Putamen (tissue), 1 donor: ENCODE measurements at places on chromosomes 1 and 21.

DNA sequence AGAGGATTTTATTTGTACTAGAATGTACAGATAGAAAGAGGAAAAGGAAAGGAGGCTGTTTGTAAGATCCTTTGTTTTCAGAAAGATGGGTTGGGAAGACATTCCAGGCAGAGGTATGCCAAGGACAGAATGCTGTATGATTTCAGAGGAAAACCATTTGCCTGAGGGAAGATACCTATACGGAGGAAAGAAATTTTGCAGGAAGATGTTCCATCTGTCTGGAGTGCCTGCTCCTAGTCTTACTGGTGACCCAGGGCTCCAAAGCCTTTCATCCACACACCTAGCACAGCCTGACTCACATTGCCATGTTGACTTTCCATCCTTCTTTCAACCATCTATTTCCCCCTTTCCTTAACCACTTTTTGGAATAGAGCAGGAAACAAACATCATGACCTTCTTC, 18.2 kb downstream of the SAMD13 start:
- DNase-seq = no peak

DNA sequence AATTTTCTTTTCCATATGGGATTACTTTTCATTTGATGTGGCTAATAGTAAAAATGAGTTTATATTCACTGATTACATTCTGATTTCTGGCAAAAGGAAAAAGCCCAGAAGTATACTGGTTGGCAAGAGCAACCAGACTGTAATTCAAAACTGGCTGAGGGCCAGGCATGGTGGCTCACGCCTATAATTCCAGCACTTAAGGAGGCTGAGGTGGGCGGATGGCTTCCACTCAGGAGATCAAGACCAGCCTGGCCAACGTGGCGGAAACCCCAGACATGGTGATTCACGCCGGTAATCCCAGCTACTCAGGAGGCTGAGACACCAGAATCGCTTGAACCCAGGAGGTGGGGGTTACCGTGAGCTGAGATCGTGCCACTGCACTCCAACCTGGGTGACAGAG, 14.5 kb downstream of the SYT11 start:
- no peak for DNase-seq

DNA sequence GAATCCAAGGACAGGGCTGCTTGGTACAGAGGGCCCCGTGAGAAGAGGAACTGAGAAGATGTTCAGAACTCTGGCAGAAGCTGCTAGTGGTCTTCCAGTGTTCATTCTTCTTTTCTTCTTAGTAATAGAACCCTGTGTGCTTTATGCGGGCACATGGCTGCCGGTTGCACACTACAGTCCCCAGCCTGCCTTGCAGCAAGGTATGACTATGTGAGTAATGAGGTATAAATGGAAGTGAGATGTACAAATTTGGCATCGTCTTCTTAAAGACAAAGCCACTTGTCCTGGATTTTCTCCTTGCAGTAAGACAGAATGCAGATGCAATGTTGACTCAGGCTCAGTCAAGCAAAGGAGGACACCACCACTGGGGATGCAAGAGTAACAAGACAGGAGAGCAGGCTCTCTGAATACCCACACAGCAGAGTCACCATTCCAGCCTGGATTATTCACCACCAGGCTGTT, 15.0 kb upstream of the ATP1B1 start:
- no peak for DNase-seq

GRCh38 chr21:24220446-24220845, 1386.8 kb downstream of the MRPL39 start:
- DNase-seq = no peak

DNA sequence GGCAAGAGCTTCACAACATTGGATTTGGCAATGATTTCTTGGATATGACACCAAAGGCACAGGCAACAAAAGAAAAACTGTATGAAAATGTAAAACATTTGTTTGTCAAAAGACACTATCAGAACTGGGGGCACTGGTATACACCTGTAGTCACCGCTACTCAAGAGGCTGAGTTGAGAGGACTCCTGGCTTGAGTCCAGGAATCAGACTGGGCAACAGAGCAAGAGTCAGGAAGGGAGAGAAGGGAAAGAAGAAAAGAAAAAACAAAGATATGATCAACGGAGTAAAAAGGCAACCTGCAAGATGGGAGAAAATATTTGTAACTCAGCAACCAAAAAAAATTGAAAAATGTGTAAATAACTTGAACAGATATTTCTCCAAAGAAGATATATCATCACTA, 6.0 kb upstream of the TUT4 start:
- DNase-seq = no peak

DNA sequence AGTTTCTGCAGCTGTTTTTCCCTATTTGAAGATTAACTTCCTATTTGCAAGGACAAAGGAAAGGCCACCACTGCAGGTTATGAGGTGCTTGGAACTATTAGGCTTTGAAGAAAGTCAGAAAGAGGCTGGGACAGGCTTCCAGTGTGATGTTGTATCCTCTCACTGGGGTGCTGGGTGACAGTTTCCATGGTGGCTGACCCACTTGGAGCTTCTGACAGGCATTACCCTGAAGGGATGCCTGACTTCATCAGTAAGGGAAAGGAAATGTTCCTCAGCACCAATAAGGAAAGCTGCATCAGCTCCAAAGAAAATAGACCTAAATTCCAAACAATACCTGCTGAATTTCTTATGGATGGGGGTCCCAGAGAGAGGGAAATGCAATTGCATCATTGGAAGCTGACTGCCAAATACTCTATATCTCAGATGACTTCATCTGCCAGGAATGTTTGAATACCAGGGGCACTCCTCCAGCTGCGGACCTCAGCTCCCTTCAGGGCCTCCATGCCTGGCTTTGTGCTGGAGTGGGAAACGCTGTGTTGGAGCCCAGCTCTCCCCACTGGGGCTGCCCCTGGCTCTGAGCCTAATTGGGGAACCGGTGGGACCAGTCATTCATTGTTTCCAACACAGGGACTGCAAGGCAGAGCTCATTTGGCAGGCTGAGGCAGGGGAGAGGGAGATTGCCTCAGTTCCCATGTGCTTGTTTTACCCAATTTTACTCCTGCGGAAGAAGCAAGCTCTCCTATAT, 76.6 kb downstream of the RGL1 start:
- peak; percentile 76 for DNase-seq

DNA sequence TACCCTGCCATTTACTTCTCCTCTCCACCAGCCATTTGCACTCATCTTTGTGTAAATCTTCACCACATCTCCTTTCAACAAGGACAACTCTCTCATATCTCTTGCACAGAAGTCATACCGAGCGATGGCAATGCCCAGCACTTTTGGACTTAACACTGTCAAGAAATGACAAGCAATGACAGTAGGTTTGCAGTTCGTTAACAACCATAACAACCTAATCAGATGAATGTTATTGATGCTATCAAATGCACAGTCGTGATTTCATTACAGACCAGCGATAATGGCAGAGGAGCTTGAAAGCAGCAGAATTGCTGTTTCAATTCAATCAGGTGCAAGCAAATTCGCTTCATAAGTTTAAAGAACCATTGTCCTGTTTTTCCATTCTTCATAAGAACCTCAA, 390.9 kb downstream of the VAV3 start:
- DNase-seq = no peak

DNA sequence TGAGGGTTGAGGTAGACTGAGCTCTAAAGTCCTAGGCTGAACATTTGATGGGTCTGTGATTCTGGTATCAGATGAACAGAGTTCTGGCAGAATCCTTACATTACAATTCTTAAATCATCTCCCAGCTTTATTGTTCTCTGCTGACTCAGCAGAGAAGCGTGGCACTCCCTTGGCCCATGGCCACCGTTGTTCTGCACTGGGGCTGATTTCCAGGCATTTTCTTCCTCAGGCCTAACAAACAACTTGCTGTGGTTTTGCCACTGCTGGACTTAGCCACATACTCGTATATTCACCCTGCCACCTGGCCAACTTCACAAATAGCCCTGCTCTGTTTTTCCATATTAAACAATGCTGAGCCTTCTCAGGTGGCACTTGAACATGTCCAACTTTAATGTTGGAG, 223.2 kb downstream of the TNR start:
- DNase-seq = no peak

DNA sequence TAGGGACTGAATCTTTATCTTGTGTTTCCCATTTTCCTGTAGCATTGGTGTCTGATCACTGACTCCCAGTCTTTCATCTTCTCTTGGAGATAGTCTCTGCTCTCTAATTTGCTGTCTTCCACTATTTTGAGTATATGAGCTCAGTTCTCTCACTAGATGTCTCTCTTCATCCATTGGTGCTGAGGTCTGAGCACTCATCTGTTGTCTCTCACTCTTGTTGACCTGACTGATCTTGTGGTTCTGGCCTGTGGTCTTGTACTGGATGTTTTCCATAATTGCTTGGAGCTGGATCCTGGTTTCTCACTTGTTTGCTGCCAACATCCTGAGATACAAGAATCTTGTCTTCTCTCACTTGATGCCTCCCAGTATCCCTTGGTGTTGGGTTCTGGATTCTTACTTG, 25.1 kb upstream of the S100A11 start:
- DNase-seq = no peak

- no peak for DNase-seq
Measured at GRCh38 chr1:35544976-35545375, 12.2 kb downstream of the KIAA0319L start.

GRCh38 chr1:75265792-75266191, 131.6 kb downstream of the LHX8 start:
- DNase-seq = peak; percentile 15

GRCh38 chr21:42071146-42071737, at the start of gene UMODL1:
UMODL1 (plus strand) TSS chr21:42071317; CDS start chr21:42071317, 0 bp downstream.
- no peak for DNase-seq

GRCh38 chr1:98881901-98882300, 122.8 kb downstream of the PLPPR5 start:
- DNase-seq = no peak

- no peak for DNase-seq
Measured at GRCh38 chr1:20380175-20380574, 89.5 kb downstream of the VWA5B1 start.

- no peak for DNase-seq
Measured at GRCh38 chr21:31912501-31912900, 39.7 kb downstream of the HUNK start.

GRCh38 chr1:49544615-49545014, 479.1 kb downstream of the AGBL4 start:
- no peak for DNase-seq

- no peak for DNase-seq
Measured at GRCh38 chr1:200429221-200429751, 19.4 kb upstream of the ZNF281 start.

DNA sequence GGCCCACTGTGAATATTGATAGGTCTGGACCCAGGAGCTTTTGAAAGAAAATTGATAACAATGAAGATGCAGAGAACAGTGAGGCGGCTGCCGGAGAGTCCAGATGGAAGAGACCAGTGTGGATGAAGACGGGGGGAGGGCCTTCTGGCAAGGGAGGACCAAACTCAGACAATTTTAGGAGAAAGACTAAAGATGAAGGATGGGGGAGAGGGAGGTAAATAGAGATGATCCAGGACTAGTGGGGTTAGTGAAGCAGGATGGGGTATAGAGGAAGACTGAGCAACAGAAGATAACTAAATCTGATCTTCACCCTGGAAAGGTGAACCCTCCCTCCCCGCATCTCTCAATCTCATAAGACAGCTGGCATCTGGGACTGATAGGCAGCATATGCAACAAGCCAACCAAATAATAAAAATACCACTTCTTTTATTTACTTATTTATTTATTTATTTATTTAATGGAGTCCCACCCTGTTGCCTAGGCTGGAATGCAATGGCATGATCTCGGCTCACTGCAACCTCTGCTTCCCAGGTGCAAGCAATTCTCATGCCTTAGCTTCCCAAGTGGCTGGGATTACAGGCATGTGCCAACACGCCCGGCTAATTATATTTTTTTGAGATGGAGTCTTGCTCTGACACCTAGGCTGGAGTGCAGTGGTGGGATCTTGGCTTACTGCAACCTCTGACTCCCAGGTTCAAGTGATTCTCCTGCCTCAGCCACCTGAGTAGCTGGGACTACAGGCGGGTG, 10.5 kb downstream of the EIF3I start:
- DNase-seq = no peak

DNA sequence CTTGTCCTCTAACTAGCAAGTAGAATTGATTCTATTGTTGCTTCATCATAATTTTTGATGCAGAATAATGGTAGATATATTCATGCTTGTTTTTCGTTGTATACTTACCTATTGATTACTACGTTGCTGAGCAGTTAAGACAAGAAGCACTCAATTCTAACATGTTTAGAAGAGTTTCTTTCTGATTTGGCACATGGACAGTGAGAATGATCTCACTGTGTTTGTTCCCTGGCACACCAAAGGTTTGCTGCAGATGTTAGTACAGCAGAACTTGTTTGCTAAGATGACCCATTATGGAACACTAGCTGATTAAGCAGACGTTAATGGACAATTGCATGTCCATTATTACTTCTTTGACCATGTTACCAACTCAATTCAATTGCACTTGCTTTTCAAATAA, 184.7 kb upstream of the SGIP1 start:
- DNase-seq = peak; percentile 67

DNA sequence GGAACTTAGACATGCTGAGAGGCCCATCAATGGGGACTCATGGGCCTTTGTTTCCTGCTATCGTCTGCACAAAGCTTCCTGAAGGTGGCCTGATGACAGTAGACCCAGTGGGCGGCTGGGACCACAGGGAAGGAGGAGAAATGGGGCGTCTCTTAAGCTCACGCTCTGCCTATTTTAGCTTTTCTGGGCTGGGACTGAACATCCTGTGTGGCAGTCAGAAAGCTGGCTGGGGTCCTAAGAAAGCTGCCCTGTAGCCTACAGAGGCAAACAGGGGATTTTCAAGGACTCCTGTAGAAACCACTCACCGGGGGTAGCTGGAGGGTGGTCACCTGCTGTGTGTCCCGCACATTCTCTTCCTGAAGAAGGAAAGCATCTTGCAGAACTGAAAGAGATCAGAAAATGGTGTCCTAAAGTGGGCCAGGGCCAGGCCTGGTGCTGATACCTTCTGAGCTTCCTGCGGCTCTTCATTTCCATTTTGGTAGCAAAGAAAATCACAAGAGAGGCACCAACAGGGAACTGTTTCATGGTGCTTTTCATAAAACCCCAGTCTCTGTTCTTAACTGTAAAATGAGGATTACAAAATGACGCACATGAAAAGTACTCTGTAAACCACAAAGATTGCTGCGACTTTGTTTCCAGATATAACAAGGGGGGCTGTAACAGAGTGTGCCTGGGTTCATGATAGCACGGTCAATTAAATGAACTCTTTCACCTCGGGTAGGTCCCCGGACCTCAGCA, 8.6 kb downstream of the ZNF496 start:
- DNase-seq = no peak

- peak; percentile 23 for DNase-seq
Measured at GRCh38 chr21:32770871-32771523, 558 bp downstream of the PAXBP1 start.

DNA sequence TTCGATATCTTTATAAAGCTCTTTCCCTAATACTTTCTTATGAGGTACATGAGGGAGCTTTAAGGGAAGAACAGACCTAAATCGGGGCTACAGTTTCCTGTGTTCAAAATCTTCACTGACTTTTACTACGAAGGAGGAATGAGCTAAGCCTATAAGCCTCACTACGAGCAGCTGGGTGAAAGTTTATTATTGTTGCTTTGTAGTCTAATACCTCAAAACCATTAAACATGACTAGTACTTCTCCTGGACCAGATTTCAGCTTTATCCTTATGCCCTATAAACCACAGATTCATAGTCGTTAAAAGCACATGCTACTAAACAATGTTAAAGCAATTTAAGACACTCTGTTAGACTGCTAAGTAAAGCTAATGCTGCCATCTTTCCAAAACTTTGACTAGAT, 30.2 kb downstream of the NDC1 start:
- DNase-seq = no peak
